ENCODE measurements at places on chromosomes 2 and 18. TPM values are rescaled to one million over a fixed set of nuclear protein-coding genes. Genes with fewer than 3 reads are reported as not detected.

REG3A gene
- not detected for polyA plus RNA-seq

ALPG gene
- polyA plus RNA-seq = not detected

ALLC gene
- polyA plus RNA-seq = not detected

B4GALT6 gene
- 14.3 TPM for polyA plus RNA-seq

SALL3 gene
- polyA plus RNA-seq = 11.2 TPM

DSG1 gene
- polyA plus RNA-seq = 0.03 TPM

SP5 gene
- polyA plus RNA-seq = 2.7 TPM

SF3B1 gene
- 455 TPM for polyA plus RNA-seq

DSG3 gene
- polyA plus RNA-seq = not detected

CDH20 gene
- polyA plus RNA-seq = 3.8 TPM

TRIM43 gene
- 0.47 TPM for polyA plus RNA-seq

CDH2 gene
- 69.8 TPM for polyA plus RNA-seq

ZNF892 gene
- 3.8 TPM for polyA plus RNA-seq

SP100 gene
- polyA plus RNA-seq = 29.3 TPM

LRRC30 gene
- 1.2 TPM for polyA plus RNA-seq

LOXHD1 gene
- polyA plus RNA-seq = 0.79 TPM

AQP12A gene
- polyA plus RNA-seq = not detected

GKN1 gene
- polyA plus RNA-seq = not detected

AOX1 gene
- polyA plus RNA-seq = 2.5 TPM

GEN1 gene
- polyA plus RNA-seq = 25.6 TPM

GAREM1 gene
- polyA plus RNA-seq = 34.2 TPM

CCDC85A gene
- 1.8 TPM for polyA plus RNA-seq

ZNF236 gene
- 8.4 TPM for polyA plus RNA-seq

REG1B gene
- polyA plus RNA-seq = not detected

DSC3 gene
- 1.4 TPM for polyA plus RNA-seq

KCNG2 gene
- polyA plus RNA-seq = 0.46 TPM

OTOS gene
- 0.21 TPM for polyA plus RNA-seq

SLC23A3 gene
- 14.8 TPM for polyA plus RNA-seq

ARHGAP15 gene
- 2.9 TPM for polyA plus RNA-seq

FBLN7 gene
- polyA plus RNA-seq = 12.3 TPM

FSHR gene
- polyA plus RNA-seq = not detected

TMEM198 gene
- polyA plus RNA-seq = 4.1 TPM

SLC35G4 gene
- not detected for polyA plus RNA-seq

INHBB gene
- not detected for polyA plus RNA-seq

MFSD2B gene
- polyA plus RNA-seq = 3.7 TPM
